ENCODE measurements at places on chromosomes 3 and 15.

GRCh38 chr3:170024581-170024980, 13.2 kb upstream of the GPR160 start:
- no peak for DNase-seq

DNA sequence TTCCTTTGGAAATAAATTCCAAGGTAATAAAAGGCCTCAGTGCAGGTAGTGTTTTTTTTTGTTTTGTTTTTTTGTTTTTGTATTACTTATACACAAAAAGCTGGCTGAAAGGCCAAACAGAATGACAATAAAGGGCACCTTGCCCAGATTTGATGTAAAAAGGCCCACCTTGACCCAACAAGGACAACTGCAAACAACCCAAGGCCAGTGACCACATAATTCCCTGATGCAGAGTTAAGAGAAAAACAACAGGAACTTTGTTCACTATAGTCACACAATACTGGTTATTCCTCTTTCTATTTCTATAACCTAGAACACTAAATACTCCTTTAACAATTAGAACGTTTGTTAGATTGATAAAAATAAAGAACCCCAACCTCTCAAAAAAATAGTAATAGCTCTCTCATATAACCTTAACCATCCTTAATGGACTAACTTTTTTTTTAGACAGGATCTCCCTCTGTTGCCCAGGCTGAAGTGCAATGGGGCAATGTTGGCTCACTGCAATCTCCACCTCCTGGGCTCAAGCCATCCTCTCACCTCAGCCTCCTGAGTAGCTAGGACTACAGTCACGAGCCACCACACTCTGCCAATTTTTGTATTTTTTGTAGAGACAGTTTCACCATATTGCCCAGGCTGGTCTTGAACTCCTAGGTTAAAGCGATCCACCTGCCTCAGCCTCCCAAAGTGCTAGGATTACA, 113.3 kb downstream of the MAGI1 start:
- no peak for DNase-seq

DNA sequence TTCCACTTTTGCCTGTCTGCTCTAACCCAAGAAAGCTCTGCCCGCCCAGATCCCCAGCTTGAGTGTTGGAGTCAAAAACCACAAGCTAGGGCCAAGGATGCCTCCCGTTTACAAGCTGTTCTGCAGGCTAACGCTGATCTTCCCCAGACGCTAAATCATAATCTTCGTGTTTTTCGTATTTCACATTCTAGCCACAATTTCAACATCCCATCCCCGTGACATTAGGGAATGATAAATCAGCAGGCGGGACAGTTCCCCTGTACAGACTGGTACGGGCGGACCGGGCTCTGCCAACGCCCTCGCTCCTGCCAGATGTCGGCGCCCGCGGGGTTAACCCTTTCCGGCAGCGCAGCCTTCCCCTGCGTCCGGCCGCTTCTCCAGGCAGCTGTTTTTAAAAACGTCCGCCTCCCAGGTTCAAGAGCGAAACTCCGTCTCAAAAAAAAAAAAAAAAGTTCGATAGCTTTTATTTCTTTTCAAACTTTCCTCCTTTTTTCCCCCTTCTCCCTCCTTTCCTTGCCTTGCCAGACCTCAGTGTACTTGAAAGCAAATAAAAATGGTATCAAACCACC, 81.0 kb upstream of the BNC1 start:
- DNase-seq: peak; percentile 6

GRCh38 chr3:160171813-160172212, 53.4 kb upstream of the C3orf80 start:
- no peak for DNase-seq

DNA sequence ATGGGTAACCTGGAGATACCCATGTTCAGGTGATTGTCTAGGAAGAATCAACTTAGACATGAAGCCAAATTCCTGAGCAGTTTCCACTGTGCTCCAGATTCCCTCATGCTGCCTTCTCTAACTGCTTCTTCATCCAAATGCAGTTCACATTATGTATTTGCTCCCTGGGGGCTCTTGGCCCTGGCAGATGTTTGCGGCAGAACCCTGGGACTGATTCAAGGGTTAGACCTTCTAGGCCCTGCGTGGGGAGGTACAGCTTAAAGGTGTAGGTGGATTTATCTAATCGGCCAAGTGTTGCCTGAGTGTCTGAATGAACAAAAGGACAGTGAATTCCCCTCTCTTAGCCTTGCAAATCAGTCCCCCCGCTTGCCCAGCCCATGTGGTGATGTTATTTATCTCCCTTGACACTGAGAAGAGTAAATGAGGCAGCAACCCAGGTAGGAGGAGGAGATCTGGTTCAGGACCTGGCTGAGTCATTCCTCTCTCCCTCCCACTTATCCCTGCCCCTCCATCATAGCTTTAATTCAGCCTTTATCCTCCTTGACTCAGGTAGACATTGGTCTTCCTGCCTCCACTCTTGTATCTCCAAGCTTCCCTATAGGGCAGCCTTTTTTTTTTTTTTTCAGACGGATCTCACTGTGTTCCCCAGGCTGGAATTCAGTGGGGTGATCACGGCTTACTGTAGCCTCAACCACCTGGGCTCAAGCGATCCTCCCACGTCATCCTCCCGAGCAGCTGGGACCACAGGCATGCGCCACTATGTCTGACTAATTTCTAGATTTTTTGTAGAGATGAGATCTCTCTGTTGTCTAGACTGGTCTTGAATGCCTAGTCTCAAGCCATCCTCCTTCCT, 54.8 kb downstream of the MAGEF1 start:
- peak; percentile 21 for DNase-seq

- no peak for DNase-seq
Observed at GRCh38 chr3:83002869-83003445, 1241.5 kb upstream of the GBE1 start.

DNA sequence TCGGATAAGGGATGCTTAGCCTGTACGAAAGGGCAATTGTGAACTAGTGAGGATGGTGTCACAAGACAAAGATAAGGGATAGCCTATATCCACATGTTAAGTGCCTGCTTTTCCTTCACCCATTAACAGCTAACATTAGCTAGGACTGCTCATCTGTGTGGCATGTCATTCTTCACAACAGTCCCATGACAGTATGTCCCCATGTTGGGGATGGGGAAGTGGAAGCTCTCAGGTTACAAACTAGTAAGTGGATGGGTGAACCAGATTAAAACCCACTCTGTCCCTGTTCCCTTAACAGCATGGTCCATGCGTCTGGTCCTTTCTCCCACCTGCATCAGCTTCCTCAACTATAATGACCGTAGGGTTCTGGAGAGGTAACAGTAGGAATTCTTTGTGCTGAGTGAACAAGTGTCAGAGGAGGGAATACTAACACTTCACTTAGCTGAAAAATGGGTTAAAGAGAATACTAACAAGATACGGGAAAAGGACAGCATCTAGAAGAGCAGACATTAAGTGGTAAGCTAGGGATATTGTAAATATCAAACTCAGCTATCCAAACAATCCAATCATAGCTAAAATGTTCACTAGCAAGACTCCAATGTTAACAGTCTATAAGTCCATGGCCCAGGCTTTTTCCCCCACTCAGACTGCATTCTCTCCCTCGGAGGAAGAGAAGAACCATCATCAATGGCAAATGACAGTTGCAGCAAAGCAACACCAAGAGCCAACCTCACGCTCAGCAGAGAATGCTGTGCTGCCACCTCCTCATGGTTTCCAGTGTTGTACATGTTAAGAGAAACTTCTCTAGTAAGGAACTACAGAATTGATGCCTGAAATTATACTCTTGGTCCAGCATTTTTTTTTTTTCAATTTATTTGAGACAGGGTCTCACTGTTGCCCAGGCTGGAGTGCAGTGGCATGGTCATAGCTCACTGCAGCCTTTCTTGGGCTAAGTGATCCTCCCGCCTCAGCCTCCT, 5.0 kb downstream of the RPLP1 start:
- DNase-seq: no peak

DNA sequence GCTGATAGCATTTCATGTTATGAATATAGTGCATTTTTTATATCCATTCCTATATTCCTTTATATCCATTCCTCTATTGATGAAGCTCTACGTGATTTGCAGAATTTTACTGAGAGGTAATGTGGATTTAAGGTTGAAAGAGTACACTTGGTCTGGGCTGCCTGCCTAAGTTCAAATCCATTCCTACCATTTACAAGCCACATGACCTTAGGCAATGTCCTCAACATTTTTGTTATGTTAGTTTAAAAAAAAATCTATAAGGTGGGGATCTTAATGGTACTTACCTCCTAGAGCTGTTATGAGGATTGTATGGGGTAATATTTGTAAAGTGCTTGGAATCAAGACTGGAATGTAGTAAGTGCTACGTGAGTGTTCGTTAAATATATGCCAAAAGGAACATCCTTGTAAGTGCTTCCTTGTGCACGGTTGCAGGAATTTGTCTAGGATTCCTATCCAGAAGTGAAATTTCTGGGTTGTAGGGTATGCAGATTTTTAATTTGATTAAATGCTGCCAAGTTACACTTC, 11.2 kb upstream of the VEPH1 start:
- DNase-seq: no peak

DNA sequence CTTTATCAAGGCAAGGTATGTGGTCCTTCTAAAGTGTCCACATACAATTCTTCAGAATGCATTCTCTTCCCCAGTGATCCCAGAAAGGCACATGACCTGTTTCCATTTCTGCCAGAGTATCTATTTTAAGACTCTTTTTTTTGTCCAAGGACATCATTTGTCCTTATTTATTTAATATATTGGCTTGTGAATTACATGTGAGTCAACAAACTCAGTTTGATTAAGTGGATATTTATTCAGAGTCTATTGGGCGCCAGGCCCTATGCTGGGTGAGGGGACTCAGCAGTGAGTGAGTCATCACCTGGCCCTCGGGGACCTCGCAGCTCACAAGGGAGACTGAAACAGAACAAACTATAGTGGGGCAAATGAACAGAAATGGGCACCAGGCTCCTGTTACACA, 136.8 kb downstream of the SNRK start:
- DNase-seq: no peak

DNA sequence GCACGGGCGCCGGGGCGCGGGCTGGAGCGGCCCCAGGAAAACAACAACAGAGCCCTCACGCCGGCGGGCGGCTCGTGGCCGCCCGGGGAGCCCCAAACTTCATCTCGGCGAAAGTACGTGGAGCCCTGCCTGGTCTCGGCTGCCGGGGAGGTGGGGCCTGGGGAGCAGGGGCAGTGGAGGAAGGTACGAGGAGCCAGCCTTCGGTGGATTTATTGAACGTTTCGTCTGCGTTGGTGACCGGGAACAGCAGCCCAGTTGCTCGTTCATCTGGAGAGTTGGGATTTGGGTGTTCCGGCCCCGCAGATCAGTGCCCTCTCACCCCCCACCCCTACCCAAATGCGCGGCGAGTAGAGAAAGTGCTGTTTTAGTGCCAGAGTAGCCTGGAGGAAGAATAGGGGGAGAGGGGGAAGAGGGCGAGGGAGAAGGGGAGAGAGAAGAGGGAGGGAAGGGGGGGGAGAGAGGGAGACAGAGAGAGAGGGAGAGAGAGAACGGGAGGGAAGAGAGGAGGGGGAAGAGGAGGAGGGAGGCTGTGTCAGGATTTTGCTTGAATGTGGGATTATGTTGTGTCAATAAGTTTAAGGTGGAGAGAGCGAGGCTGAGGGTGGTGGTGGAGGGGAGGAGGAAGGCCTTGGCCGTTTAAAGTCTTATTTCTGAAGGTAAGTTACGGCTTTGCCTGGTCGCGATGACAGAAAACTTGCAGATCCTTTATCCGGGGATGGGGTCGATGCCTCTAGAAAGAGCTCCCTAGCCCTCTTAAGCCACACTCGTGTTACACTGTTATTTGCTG, 970 bp downstream of the BBX start:
- peak; percentile 53 for DNase-seq

DNA sequence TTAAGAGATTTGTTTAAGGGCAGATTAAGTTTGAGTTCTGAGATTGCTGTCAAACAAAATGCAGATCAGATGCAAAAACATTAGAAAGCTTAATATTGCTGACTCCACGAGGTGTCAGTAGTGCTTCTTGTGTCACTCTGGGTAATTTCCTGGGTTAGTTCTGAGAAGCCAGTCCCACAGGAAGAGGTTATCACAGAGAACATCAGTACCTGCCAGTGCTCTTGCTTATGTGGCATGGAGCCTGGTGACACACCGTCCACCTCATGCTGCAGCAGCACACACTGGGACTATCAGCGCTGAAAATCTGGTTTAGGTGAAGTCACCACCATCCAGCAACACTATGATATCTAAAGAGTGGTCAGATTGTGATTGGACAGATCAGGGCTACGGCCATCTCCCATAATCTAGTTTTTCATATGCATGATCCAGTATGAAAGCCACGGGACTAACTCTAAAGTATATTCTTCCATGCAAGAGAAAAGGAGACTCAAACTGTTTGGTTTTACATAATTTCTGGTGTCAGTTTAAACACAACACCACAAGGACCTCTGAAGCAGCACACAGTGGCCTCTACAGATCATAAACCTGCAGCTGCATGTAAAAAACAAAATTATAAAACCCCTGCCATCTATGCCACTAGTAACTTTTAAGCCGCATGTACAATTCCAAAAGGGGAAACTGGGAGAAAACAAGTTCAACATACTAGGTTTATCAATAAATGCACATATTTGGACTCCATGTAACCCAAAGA, 36.1 kb upstream of the MYO5C start:
- DNase-seq: peak; percentile 30

DNA sequence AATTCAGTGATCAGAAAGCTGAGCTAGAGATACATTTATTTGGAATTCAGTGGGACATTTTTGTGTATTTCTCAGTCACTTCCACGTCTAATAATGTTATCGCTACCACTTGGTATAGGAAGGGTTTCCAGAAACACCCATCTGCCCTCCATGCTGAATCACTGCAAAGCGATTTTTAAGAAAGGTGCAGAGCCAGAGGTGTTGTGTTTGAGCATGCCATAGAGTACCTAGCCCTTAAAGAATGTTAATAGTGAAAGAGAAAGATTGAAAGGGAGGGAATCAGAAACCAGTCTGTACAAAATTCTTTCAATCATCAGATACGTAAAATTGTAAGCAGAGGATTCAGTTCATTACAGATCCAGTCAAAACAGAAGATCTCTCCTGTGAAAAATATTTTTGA, 80.1 kb upstream of the ARL6 start:
- DNase-seq: no peak

GRCh38 chr15:100230784-100231183, 111.0 kb downstream of the ADAMTS17 start:
- no peak for DNase-seq

DNA sequence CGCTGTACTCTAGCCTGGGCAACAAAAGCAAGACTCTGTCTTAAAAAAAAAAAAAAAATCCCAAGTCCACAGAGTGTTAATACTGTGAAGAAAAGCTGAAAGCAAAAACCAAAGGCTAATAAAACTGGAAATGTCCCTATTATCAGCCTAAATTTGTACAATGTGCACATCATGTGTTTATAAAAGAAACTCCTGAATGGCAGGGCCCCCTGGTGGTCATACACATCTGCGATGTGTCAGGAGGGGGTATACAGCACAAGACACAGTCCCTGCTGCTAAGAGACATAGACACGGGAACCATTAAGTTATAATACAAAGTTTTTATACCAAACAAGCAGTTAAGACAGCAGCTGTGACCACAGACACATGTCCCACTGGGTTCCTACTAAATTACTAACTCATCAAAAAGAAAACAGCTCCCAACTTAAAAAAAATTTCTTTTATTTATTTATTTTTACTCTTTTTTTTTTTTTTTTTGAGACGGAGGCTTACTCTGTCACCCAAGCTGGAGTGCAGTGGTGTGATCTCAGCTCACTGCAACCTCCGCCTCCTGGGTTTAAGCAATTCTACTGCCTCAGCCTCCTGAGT, 31.0 kb downstream of the IDH2 start:
- DNase-seq: peak; percentile 58

GRCh38 chr3:9749296-9749644, 482 bp upstream of the OGG1 start:
- DNase-seq: no peak
